T-helper 17 cell (primary cell): ENCODE measurements at places on chromosomes 2 and 18.

- peaks cover 12% of the 10 kb centered on the region for H3K4me1 ChIP-seq
- no peaks in the 10 kb centered on the region for H3K36me3 ChIP-seq
- DNase-seq: no peak
- H3K27me3 ChIP-seq: peaks cover 3% of the 10 kb centered on the region
These were observed 25.9 kb downstream of the NRP2 start for GRCh38 chr2:205708231-205708631.

DNA sequence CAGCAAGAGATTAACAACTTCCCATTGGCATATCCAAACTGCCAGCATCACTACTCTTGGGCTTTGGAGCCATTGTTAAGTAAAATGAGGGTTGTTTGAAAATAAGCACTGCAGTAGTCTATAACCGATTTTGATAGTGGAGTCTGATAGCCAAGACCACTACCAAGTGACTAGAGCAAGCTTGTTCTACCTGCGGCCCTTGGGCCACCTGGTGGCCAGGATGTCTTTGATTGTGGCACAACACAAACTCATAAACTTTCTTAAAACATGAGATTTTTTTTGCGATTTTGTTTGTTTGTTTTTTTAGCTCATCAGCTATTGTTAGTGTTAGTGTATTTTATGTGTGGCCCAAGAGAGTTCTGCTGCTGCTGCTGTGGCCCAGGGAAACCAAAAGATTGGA is 11.0 kb downstream of the UBE2E3 start:
- peaks cover 27% of the 10 kb centered on the region for H3K4me1 ChIP-seq
- DNase-seq: no peak
- H3K27ac ChIP-seq: no peak overlapping the region
- H3K4me3 ChIP-seq: no peak overlapping the region
- no peaks in the 10 kb centered on the region for H3K27me3 ChIP-seq
- H3K36me3 ChIP-seq: peaks cover 6% of the 10 kb centered on the region

- no peaks in the 10 kb centered on the region for H3K27me3 ChIP-seq
- no peak for DNase-seq
- no peaks in the 10 kb centered on the region for H3K4me1 ChIP-seq
These were observed 62.4 kb downstream of the LYPD1 start for GRCh38 chr2:132607426-132608090.

- H3K27ac ChIP-seq: no peak overlapping the region
- H3K27me3 ChIP-seq: no peaks in the 10 kb centered on the region
- no peak for DNase-seq
- no peaks in the 10 kb centered on the region for H3K36me3 ChIP-seq
These were observed 18.3 kb upstream of the TAF4B start for GRCh38 chr18:26207937-26208336.

- H3K27ac ChIP-seq: no peak overlapping the region
- peaks cover 4% of the 10 kb centered on the region for H3K36me3 ChIP-seq
- no peak overlapping the region for H3K4me3 ChIP-seq
These were observed 15.6 kb downstream of the IL18RAP start for GRCh38 chr2:102438578-102438977.

GRCh38 chr18:54515149-54515548 is 75.9 kb upstream of the DYNAP start:
- H3K27me3 ChIP-seq: peaks cover 14% of the 10 kb centered on the region
- H3K27ac ChIP-seq: no peak overlapping the region
- no peak for DNase-seq
- no peaks in the 10 kb centered on the region for H3K36me3 ChIP-seq

DNA sequence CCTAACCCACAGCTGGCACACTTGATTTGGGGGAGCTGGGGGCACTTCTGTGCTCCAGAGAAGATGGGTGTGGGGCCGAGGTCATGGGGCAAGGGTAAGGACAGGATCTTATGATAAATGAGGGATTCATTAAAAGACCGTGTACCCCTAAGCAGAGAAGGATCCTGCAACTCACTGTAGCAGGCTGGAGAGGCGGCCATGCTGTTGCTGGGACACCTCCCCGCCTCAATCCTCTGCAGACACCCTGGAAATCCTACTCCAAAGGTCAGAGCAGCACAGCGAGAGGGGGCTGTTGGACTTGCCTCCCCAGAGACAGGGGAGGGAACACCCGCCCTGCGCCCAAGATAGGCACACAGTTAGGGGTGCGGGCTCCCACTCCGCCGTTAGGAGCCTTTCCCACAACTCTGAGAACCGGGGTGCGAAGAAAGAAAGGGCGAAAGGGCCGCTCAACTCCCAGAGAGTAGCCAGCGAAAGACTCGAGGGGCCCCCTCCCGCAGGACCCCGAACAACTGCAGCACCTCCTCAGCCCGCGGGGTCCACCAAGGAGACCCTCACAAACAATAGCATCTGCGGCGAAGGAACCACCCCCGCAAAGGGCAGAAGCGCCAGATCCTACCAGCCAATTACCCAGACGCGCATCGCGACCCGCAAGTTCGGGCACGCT is 1.4 kb downstream of the PARD6G start:
- no peak overlapping the region for H3K27ac ChIP-seq
- no peaks in the 10 kb centered on the region for H3K4me1 ChIP-seq
- H3K36me3 ChIP-seq: peaks cover 6% of the 10 kb centered on the region
- no peak for DNase-seq
- peak overlapping the region; percentile 84 for H3K4me3 ChIP-seq

GRCh38 chr2:239331560-239331959 is 69.3 kb downstream of the HDAC4 start:
- no peaks in the 10 kb centered on the region for H3K27me3 ChIP-seq
- H3K36me3 ChIP-seq: no peaks in the 10 kb centered on the region
- H3K4me3 ChIP-seq: no peak overlapping the region
- H3K4me1 ChIP-seq: peaks cover 29% of the 10 kb centered on the region
- no peak for DNase-seq

DNA sequence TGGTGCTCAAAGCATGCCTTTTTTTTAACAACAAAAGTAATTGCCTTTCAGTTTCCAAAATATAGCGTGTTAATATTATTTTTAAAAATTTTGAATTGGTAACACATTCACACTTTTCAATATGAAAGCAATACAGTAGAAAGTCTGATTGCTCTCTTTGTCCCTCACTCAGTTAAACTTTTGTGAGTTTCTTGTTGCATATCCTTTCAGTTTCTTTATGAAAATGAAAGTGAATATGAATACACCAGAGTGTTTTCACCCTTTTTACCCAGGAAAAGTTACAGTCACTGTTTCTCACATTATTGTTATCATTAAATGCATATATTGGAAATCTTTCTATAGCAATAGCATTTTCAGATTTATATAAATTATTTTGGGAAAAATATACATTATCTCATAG is 377.4 kb upstream of the CRIM1 start:
- no peak overlapping the region for H3K4me3 ChIP-seq
- no peaks in the 10 kb centered on the region for H3K36me3 ChIP-seq
- H3K27me3 ChIP-seq: no peaks in the 10 kb centered on the region

- no peak overlapping the region for H3K4me3 ChIP-seq
- DNase-seq: no peak
- peaks cover 4% of the 10 kb centered on the region for H3K27me3 ChIP-seq
- H3K4me1 ChIP-seq: no peaks in the 10 kb centered on the region
- no peak overlapping the region for H3K27ac ChIP-seq
These were observed 112.8 kb downstream of the PRELID3A start for GRCh38 chr18:12520442-12520992.

GRCh38 chr2:27448381-27448780 is 6.2 kb downstream of the KRTCAP3 start:
- H3K27ac ChIP-seq: no peak overlapping the region
- peaks cover 6% of the 10 kb centered on the region for H3K36me3 ChIP-seq
- peaks cover 7% of the 10 kb centered on the region for H3K4me1 ChIP-seq
- no peak for DNase-seq
- H3K27me3 ChIP-seq: no peaks in the 10 kb centered on the region
- no peak overlapping the region for H3K4me3 ChIP-seq

- no peak for DNase-seq
- no peak overlapping the region for H3K27ac ChIP-seq
- H3K4me3 ChIP-seq: no peak overlapping the region
- no peaks in the 10 kb centered on the region for H3K4me1 ChIP-seq
- no peaks in the 10 kb centered on the region for H3K27me3 ChIP-seq
These were observed 304.4 kb downstream of the CCDC178 start for GRCh38 chr18:33135951-33136660.

GRCh38 chr2:173968551-173968950 is 3.4 kb upstream of the SP3 start:
- peaks cover 9% of the 10 kb centered on the region for H3K4me1 ChIP-seq
- no peaks in the 10 kb centered on the region for H3K36me3 ChIP-seq

DNA sequence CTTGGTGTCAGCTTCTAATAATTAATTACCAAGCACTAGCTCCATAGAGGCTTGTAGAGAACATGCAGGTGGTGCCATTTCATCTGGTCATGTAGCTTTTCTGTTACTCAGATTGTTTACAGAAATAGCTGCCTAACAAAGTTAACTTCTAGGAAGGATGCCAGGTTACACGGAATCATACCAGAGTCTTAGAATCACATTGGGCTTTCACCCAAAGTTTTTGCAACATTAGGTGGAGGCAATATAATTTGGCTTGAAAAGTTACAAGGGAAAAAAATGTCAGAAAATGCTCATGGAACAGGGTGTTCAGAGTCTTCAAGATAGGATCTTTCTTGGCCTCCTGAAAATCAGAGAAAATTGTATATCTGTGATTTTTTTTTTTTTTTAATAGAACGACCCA is 135.6 kb downstream of the ARHGAP15 start:
- H3K4me1 ChIP-seq: peaks cover 23% of the 10 kb centered on the region
- H3K27ac ChIP-seq: peak overlapping the region; percentile 98
- H3K36me3 ChIP-seq: no peaks in the 10 kb centered on the region
- H3K27me3 ChIP-seq: no peaks in the 10 kb centered on the region
- no peak for DNase-seq

GRCh38 chr2:215969131-215969841 is 44.1 kb downstream of the MREG start:
- peaks cover 2% of the 10 kb centered on the region for H3K36me3 ChIP-seq
- H3K27me3 ChIP-seq: no peaks in the 10 kb centered on the region
- H3K27ac ChIP-seq: no peak overlapping the region
- H3K4me3 ChIP-seq: no peak overlapping the region
- H3K4me1 ChIP-seq: peaks cover 18% of the 10 kb centered on the region

DNA sequence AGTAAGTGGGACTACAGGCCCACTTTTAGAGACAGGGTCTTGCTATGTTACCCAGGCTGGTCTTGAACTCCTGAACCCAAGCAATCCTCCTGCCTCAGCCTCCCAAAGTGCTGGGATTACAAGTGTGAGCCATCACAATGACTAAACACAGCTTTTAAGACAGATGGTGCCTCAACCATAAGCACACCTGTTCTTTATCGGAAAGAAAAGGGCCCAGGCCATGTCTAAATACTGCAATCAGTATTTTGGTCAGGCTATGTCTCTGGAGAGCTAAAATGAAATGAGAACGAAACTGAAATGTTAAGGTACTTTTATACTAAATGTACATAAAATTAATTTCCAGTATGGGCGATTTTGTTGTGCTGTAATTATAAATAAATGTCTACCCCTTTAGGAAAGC is 69.5 kb upstream of the SPTBN1 start:
- H3K27ac ChIP-seq: no peak overlapping the region
- H3K4me3 ChIP-seq: no peak overlapping the region
- peaks cover 3% of the 10 kb centered on the region for H3K4me1 ChIP-seq
- H3K36me3 ChIP-seq: peaks cover 3% of the 10 kb centered on the region

DNA sequence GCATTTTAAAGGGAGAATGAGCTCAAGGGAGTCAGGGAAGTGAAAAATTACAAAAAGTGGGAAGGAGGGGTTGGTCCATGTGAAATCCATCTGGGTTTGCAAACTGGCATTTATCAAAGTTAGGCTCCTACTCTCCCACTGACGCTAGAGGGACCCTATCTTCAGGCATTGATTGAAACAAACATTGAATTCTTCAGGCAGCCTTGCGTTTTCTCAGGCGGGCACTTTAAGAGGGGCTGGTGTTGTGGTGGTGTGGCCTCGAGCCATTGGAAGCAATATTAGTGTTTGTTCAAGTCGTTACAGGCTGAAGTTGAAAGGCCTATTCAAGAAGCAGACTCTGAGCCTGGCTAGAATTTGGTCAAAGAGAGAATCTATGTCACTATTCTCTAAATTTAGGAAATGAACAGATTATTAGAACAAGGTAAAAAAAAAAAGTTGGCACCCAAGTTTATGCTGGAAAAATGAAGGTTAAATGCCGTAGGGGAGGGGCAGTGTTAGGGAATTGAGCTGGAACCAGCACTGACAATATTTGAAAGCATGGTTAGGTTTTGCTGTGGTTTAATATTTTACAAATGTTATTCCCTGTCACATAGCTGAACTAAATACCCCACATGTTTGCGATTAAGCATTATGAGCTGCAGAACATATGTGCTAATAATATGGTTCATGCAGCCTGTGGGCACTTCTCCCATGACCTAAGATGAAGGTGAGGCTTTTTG is 36.8 kb downstream of the STON1 start:
- H3K27ac ChIP-seq: no peak overlapping the region
- no peak overlapping the region for H3K4me3 ChIP-seq
- H3K4me1 ChIP-seq: peaks cover 2% of the 10 kb centered on the region
